Neuronal stem cell (in vitro differentiated cells): ENCODE measurements at places on chromosomes 11 and 22.

GRCh38 chr11:130269326-130269943, 45.3 kb downstream of the ZBTB44 start:
- DNase-seq: no peak

GRCh38 chr11:27046956-27047355, 6.3 kb downstream of the BBOX1 start:
- no peak for DNase-seq

- DNase-seq: no peak
These were observed 41.4 kb upstream of the CREB3L1 start for GRCh38 chr11:46235777-46236688.

- DNase-seq: no peak
These were observed 68.4 kb downstream of the GAS2 start for GRCh38 chr11:22734628-22735345.

DNA sequence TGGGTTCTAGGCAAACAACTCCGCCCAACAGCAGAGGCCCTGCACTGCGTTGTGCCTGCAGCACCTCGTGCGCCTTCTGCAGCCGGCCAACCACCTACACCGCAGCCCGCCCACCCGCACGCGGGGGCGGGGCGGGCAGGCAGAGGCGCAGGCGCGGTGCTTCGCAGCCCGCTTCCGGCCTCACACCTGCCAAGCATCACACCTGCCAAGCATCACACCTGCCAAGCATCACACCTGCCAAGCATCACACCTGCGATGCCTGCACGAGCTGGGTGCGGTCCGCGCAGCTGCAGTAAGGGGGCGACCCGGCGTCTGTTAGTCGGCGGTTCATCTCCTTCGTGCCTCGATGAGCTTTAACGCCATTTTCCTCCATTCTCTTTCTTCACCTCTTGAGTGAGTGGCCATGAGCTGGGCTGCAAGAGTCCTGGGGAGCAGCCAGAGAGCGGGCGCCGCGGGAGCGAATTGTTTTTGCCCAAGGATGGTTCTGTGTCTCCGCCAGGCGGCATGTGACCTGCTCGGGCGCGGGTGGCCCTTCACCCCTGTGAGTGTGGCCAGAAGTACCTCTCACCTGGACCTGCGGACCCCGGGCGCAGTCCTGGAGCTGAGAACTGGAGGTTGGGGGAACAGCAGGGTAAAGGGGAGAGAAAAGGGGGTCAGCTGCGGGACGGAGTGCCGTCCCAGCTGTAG, at the start of gene LDHAL6A:
TSS of gene LDHAL6A (plus strand) at position 171 of the 687 bp plus-strand sequence. CDS start 825 bp downstream, outside the sequence.
- no peak for DNase-seq

- no peak for DNase-seq
These were observed 454.9 kb upstream of the CADM1 start for GRCh38 chr11:115959081-115959486.

GRCh38 chr11:128179039-128179438, 408.3 kb downstream of the ETS1 start:
- no peak for DNase-seq

- peak; percentile 65 for DNase-seq
These were observed at the start of gene KCNC1 for GRCh38 chr11:17734418-17734911. KCNC1 (plus strand) TSS chr11:17734781; CDS start chr11:17736003, 1,222 bp downstream.

DNA sequence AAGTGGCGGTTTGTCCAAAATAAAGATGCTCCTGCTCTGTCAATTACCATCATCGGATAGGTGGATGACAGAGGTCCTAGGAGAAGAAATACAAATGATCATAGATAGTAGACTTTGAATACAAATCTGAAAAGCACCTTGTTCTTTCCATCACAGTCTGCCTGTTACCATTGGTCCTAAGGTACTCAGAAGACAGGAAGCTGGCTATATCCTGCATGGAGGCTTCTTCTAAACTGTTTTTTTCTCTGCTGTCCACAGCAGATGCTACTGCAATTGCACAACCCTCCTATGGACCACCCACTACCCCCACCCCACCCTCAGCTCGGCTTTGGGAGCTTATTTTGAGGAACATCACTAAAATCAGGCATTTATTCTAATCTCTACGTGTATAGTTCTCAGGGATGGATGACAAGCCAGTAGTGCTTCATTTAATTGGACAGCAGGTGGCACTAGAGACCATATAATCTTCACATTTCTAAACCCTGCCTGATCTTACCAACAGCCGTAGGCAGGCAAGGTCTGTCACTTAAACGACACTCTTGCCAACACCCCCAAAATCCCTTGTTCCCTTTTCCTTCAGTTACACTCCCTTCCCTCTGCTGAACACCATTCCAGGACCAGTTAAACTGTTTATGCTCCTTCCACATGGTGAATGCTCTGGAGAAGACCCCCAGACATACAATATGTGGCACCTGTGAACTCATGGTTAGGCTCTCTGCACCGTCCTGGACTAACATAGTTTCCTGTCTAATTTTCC, 6.6 kb upstream of the PTS start:
- peak; percentile 67 for DNase-seq

DNA sequence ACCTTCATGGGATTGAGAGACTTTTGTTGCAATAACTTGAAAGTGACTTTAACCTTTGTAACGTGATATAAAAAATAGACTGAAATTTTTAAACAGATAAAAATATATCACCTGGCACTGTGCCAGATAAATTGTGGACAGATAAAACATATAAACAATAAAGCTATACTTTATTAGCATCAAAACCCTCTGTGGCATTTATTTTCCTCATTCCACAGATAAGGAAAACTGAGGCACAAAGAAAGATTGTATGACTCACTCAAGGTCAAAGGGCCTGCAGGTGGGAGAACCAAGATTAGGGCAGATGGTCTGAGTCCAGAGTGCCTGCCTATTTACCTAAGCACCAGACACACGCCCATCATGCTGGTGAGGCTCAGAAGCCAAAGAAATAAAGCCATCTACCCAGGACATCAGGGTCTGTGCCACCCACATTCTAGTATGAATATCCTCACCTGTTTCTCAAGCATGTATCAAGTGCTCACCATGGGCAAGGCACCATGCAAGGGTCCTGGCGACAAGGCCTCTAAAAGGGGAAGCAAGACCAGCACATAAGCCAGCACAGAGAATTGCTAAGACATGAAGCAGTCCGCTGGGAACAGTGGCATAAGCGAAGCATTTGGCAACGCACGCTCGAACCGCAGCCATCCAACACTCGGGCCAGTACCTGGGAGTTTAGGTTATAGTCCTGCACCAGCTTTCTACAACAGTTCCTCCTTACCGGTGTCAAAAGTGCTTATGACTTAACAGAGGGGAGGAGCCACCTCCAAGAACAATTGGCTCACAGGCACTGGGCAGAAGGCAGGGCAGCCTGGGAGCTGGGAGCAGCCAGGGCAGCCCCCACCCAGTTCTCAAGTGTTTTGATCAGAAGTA, 17.6 kb downstream of the MYH9 start:
- DNase-seq: no peak

GRCh38 chr11:110032259-110032658, 60.9 kb upstream of the ZC3H12C start:
- DNase-seq: peak; percentile 18

GRCh38 chr11:86444981-86445380, 70.3 kb downstream of the CCDC81 start:
- no peak for DNase-seq

DNA sequence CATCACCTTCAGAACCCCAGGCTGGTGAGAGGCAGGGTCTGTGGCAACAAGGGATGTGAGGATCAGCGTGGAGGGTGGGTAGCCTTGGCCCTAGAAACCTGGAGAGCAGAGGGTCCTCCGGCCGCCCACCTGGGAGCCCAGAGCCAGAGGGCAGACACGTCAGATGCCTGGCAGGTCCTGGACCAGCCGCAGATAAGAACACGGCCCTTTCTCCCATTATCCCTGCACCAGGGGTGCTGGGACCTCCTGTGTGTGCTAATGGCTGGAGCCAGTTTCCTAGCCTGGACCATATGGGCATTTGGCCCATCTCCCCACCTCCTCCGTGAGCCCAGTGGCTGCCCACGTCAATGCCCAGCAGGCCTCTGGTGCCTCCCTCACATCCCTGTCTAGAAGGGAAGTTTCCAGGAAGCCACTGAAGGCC, 88.4 kb downstream of the MORC2 start:
- no peak for DNase-seq

DNA sequence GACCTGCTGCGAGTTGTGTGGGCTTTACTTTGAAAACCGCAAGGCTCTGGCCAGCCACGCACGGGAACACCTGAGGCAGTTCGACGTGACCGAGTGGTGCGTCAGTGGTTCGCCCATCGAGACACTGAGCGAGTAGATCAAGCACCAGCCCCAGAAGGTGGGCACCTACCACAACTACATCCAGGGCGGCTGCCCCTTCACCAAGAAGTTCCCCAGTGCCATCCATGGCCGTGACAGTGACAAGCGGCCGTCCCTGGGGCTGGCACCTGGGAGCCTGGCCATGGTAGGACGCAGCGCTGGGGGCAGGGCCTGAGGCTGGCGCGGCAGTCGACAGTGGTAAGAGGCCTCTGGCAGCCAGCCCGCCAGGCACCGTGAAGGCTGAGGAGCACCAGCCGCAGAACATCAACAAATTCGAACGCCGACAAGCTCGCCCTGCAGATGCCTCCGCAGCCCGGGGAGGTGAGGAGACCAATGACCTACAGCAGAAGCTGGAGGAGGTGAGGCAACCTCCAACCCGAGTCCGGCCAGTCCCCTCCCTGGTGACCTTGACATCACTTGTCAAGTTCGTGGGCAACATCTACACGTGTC, 545.2 kb upstream of the CCDC179 start:
- no peak for DNase-seq

GRCh38 chr11:45933131-45933831, 10.8 kb downstream of the LARGE2 start:
- no peak for DNase-seq

GRCh38 chr11:110492321-110492685, 62.6 kb downstream of the FDX1 start:
- no peak for DNase-seq

GRCh38 chr11:125956391-125957134, 10.7 kb downstream of the VSIG10L2 start:
- no peak for DNase-seq

GRCh38 chr22:17665854-17666253, 27.3 kb downstream of the BCL2L13 start:
- no peak for DNase-seq

DNA sequence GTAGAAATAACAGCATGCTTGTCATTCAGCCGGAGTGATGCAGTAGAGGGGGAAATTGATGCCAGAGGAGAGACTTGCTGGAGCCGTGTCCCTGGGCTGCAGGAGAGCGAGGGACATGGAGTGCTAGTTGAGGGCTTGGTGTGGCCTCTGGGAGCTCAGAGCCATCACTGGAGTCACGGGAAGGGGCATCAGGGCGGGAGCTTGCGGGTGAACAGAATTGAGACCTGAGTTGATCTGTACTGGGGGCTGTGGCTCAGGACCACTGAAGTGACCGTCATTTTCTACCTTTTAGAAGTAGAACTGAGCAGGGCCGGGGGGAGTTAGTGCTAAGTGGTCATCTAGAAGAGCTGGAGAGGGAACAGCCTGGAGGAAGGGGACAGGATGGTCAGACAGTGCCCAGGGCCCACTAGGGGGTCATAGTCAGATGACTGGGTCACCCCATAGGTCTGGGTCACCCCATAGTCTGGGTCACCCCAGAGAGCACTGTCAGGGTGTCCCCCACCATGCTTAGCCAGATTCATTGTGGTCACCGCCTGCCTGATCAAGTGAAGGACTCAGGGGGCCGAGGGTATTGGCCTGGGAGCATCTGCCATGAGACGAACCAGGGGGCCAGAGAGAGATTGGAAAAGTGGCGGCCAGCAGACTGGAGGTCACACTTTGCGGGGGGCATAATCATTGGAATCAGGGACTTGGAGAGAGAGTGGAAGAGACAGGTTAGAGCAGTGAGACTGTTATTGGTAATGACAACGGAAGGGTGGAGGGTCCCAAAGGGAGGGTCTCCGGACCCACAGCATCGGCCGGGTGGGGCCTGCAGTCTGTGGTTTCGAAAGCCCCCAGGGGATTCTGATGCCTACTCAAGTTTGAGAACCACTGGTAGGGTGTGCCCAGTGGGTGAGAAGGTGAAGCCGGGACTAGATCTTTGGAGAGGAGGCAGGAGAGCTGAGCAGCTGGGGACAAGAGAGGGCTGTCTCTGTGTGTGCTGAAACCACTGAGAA, 15.2 kb downstream of the RIBC2 start:
- no peak for DNase-seq

GRCh38 chr11:126805870-126806269, 194.7 kb downstream of the KIRREL3 start:
- no peak for DNase-seq

DNA sequence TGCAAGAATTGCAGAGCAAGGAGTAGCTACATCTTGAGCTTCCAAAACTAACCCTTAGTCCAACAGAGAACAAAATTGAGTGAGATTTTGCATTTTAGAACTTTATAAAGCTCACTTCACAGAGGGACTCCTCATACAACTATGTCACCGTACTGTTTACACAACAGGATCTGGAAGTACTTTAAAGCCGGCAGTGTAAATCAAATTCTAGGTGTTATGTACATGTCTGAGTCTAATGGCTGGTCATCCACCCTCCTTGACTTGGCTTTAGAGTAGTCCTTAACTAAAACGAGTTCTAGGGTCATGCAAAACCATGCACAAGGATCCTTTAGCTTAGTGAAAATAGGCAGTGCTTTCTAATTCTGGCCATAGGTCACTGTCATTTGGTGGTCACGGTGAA, 23.5 kb downstream of the IRAG1 start:
- no peak for DNase-seq

GRCh38 chr11:76824083-76824939, 36.4 kb upstream of the ACER3 start:
- no peak for DNase-seq

- no peak for DNase-seq
These were observed 29.9 kb downstream of the SYN3 start for GRCh38 chr22:33028234-33028633.

- no peak for DNase-seq
These were observed 27.1 kb downstream of the OR10A6 start for GRCh38 chr11:7903940-7904339.

DNA sequence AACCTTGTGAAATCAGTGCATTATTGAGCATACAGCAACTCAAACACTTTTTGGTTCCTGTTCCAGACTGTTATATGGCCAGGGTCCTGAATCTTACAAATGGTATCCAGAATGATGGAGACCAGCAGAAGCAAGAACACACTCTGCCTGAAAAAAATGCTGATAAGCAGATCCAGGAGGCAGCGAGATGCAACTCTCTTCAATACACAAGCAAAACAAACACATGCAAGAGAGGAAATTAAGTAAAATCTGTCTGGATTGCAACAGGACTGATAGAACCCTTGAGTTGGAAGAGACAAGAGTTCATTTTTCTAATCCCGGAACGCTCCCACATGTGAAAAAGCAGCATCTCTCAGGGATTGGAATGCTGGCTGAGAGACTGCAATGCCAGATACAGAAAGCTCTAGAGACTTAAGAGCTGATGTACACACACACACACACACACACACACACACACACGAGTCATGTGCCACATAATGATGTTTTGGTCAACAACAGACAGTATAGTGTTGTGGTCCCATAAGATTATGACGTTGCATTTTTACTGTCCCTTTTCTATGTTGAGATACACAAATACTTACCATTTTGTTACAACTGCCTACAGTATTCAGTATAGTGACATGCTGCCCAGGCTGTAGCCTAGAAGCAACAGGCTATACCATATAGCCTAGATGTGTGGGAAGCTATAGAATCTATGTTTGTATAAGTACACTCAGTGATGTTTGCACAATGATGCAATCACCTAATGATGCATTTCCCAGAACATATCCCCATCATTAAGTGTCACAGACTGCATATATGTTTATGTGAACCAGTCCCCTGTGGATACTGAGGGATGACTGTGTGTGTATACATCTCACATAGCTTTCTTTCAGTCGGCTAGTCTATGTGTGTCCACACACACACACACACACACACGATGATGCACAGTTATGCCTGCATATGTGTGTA, 406.6 kb downstream of the LARGE1 start:
- no peak for DNase-seq
